ENCODE measurements at places on chromosomes 1 and 21.

DNA sequence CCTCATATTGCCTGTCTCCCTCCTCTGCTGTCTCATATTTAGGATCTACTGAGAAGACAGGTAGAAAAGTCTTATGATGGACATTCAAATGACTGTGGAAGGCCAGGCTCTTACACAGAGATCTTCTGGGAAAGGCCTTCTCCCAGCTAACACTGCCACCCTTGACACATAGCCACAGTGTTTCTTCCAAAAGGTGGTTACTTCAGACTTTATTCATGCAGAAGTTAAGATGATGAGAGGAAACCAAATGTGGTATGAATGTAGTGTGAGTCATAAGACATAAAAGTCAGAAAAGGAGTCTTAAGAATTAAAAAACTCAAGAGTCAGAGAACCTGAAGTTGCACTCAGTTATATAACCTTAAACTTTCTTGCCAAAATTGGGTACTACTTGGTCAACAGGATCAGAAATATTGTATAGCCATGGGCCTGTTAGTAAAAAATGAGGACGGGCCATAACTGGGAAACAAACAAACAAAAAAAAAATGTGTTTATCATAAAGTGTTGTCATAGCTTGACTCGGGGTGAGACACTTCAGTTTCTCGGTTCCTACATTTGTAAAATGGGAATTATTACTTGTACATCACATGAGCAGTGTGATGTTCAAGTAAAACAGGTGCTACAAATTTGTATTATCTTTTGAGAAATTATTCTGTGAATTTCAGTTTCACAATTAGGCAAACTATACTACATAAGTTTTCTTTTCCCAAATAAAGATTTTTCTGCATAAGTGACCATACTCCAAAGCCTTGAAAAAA lies 1.2 kb upstream of the DENND1B start:
- no peak for DNase-seq

DNA sequence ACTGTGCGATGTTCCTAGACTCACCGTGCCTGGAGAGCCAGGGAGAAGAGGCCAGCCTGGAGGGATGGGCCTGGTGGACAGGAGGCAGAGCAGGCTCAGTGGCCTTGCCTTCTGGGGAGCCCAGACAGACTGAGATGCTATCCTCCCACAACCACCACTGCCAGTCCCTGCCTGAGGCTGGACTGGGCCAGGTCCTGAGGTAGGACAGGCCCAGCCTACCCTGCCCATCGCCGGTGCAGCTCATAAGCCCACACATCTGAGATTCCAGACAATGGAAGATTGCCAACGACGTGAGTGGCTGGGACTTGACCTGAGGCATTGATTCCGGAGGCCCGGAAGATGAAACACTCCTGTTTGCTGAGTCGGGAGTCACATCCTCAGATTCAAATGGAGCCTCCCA lies 5.8 kb downstream of the CLEC20A start:
- DNase-seq = no peak

GRCh38 chr1:220243947-220244346 lies 28.3 kb downstream of the RAB3GAP2 start:
- no peak for DNase-seq

- peak; percentile 7 for DNase-seq
Measured at GRCh38 chr1:215900684-215901083, 333.6 kb downstream of the KCTD3 start.

DNA sequence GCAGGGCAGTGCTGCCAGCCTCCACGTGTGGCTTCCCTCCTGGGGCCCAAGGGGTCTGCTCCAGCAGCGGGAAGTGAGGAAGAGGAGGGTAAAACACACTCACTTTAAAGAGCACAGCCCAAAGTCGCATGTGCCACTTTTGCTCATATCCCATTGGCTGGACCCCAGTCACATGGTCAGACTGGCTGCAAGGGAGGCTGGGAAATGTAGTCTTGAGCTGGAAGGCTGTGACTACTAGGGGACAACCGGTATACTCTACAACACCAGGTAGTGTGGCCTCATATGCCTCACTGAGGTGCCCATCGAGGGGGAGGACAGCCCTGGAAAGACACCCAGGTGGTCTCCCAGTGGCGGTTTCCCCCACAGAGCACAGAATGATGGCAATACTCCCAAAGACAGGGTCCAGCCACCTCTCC lies 45.2 kb downstream of the CAMK2N1 start:
- peak; percentile 48 for DNase-seq

DNA sequence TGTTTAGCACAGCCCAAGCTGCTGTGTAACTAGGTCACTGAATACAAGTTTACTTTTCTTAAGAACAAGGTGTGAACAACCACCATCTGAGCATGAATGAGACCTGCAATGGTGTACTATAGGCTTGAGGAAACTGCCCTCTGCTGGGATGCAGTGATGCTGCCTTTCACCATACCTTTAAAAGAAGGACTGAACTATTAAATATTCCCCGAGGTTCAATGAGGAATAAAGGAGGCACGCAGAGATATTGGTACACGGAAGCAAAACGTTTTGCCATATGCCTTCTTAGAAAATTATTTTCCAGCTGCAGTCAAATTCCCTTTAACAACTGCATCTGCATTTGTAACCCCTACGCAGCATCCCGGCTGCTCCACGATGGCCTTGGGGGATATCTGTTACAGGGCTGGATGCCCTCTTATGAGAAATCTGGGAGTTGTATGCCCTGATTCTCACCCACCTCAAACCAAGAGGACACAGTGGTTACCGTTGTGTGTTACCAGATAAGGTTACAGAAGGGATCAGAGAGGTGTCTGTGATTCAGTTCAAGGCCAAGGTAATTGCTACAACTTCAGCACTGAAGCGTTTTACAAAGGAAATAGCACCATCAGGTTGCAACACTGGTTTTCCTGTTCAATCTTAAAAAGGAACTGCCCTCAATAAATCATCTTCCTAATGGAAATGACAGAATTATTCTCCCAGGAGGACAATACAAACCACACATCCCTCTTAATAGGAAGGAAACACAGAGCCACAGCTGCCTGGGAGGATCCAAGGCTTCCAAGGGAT lies 470.5 kb downstream of the LTN1 start:
- peak; percentile 24 for DNase-seq

DNA sequence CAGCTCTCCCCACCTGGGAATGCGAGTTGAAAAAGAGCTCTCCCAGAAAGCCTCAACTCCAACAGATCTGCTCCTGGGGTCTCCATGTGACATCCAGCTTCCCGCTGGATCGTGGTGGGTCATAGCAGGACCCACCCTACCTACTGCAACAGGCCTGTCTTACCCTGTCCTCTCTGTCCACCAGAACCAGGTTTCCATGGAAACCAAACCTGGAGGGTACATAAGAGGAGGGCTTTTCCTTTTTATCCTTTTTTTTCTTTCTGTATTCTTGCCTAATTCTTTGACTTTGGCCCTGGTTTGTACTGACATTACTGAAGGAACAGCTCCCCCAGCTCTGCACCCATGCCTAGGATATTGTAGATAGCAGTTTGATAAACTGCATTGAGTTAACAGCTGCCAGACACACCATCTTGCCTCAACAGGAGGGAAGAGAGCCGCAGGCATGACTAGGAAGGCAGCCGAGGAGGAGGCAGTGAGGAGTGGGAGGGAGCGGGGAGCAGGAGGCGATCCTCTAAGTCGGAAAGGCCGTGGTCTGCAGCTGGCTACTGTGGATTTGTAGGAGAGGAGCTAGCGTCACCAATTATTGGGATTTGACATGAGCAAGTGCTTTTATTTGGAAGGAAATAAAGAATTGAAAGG lies 9.7 kb upstream of the FMOD start:
- DNase-seq = peak; percentile 9
